ENCODE measurements at places on chromosomes 2 and 18.

DNA sequence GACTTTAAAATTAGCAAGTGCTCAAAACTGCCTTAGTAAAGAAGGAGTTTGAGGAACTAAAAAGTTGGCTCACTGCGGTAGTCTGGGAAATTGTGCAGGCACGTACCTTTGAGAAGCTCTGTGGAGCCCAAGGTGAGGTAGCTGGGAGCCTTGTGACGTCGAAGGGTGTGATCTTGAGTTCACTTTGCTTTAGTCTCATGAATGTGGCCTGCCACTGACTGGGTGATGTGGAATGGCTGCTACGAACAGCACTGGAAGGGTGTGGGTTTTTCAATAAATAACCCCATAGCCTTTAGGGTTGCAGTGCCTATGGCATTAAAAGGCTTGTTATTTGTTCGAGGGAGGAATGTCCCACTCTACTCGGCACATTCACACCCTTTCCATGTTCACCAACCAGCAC, 312.3 kb downstream of the PRKCE start:
- DNase-seq, result no peak

GRCh38 chr2:109320195-109320922, 191.4 kb downstream of the SH3RF3 start:
- no peak for DNase-seq

DNA sequence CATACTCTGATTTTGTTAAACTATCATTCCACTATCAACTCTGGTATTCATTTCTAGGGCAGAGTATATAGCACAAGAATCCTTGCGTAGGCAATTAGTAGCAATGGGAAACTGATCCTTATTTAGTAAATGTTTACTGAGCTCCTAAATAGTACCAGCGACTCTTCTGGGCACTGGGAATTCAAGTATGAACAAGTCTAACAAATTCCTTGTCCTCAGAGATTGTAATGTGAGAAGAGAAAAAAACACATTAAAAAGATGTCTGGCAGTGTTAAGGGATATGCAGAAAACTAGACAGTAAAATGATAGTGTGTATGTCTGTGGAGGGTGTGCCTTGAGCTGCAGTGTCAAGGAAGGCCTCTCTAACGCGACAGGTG, 721 bp downstream of the METTL5 start:
- DNase-seq, result no peak

DNA sequence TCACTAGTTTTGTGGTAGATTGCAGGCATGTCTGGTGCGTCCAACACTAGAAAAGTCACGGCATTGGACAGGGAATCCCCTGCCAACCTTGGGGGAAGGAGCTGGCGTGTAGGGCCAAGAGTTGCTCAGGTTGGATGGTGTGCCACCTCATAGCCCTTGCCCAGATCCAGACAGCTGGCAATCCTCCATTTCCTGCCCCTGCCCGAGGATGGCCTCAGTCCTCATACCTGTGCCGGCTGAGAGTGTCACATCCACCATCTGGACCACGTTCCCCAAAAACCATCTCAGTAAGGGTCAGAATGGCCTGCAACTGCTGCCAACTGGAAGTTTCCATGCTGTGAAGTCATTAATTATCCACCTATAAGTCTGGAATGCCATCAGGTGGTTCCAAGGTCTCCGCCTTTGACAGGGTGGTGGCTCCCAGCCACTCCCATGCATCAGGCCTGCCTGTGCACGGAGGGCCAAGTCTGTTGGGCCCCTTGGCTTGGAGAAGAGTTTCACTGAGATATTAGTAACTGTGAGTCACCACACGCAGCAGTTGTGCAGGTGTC, 55.0 kb downstream of the IMPA2 start:
- no peak for DNase-seq

- no peak for DNase-seq
These were observed 1846.4 kb upstream of the PIK3C3 start for GRCh38 chr18:40108596-40108995.

- DNase-seq, result no peak
These were observed 98.0 kb upstream of the BZW1 start for GRCh38 chr2:200713704-200714064.

GRCh38 chr18:61831071-61831470, 61.7 kb downstream of the RNF152 start:
- DNase-seq, result no peak

DNA sequence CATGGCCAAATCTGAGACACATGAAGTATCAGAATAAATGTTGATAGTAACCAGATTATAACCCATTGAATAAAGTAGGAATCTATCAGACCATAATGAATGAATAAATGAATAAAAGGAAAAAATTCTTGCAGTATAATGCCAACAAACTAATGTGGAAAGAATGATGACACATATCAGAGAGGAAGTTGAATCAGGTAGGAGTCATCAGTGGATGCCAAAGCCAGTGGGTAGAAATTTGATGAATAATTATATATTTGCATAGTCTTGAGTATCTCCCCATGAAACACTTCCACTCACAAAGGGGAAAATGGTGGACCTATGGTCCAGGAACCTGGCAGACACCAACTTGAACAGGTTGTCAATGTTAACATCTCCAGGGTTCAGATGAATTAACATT, 68.6 kb downstream of the GALNT3 start:
- DNase-seq, result no peak

- no peak for DNase-seq
These were observed 281.2 kb upstream of the PARD3B start for GRCh38 chr2:204264085-204264553.

DNA sequence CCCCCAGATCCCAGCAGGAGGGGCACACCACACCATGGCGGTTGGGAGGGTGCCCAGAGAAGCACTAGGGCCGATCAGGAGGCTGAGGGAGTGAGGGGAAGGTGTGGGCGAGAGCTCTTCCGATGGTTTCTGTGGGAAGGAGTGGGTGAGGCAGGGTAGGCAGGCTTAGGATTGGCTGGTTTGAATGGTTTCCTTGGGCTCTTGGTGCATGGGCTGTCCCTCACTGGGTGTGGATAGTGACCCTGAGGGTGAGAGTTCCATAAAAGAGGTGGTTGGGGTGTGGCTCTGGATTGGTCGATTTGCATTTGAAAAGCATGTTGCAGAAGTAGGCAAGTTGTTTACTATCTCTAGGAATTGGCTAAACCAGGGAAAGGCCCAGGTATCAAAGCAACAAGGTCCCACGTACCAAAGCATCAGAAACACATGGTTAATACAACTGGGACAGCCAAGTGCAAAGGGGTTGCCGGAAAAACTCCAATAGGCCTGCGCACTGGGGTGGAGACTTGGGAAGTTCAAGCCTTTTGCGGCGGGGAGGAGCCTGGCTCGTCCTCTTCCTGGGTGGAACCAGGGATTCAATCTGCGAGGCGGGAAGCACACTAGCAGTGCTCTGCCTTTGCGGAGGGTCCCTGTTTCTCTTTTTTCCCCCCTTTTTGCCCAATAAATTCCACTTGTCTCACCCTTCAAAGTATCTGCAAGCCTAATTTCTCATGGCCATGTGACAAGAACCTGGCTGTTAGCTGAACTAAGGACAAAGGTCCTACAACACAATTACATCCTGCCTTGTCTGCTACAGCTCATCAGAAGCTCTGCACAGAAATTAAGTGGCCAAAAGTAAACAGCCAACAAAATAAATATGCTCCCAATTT, 43.2 kb downstream of the IL1R2 start:
- no peak for DNase-seq

GRCh38 chr2:19762142-19762541, 139.6 kb downstream of the TTC32 start:
- DNase-seq, result no peak

DNA sequence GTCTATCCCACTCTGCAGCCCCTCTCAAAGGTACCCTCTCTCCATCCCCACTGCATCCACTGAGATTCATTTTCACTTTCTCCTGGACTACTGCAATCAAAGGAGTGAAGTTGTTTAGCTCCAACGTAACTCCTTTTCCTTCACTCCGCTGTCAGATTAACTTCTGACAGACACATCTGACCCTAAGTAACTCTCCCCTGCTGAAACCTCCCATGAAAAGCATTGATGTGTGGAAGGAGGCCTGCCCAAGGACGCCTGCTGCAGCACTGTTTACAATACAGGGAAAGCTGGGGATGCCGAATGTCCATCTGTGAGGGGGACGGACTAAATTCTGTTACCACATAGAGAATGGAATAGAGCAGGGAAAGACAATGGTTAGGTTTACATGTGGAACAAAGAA, 114.8 kb downstream of the TMEM163 start:
- DNase-seq, result no peak

- no peak for DNase-seq
These were observed 76.2 kb downstream of the KIAA2012 start for GRCh38 chr2:202149155-202149762.

DNA sequence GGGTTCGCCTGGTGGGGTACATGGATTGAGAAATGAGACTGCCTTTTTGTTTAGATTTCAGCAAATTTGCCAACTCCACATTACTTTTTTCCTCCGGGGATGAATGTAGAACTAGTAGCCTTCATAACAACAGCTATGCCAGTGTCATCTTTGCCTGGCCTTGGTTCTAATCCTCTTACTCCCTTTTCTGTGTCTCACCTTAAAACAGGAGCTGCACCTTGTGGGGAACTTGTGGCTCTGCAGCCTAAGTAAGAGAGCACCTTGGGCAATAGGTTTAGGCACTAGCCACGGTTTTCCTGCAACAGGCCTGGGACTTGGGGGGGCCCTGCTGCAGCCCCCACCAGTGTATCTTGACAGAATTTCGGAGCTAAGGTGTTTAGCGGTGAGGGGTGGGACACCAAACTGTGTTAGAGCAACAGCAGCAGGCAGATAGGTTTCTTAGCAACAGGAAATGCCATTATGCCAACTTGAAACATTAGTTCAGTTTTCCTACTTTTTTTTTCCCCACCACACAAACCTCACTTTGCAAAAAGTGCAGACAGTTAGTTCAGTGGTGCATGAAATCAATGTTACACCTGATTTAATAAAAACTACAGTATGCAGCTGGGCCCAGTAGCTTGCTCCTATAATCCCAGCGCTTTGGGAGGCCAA, 173.7 kb downstream of the PRKCE start:
- DNase-seq, result no peak

GRCh38 chr18:41343808-41344207, 611.2 kb upstream of the PIK3C3 start:
- DNase-seq, result no peak

- no peak for DNase-seq
These were observed 6.2 kb downstream of the COPS9 start for GRCh38 chr2:240129731-240130392.

DNA sequence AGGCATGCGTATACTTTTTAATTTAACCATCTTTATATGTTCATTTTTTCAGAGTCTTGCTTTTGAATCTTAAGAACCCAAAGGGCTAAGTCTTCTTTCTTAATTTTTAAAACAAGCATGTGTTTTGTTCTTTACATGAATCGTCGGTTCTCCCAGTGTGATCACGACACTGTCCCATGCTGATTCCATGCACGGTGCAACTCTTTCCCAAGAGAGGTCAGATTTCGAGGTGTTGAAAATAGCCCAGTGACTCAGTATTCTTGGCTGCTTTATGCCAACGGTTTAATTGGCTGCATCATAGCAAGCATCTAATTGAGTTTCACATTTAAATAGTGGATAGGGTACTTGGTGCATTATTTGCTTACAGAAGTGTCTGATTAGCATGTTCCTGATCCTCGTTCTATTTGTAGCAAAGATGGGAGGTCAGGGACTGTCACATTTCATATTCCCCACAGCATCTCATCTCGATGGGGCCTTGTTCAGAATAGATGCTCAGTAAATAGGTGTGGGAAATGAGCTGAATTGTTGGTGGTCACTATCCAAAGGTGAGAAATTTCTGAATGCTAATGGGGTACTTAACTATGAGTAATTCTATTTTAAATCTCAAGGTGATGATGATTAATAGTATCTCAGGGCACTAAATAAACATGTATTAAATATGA, 2.8 kb downstream of the NPAS2 start:
- no peak for DNase-seq

- no peak for DNase-seq
These were observed 92.7 kb upstream of the MGAT5 start for GRCh38 chr2:134161170-134161547.

- DNase-seq, result no peak
These were observed 9.8 kb downstream of the FBXO11 start for GRCh38 chr2:47896450-47896968.

GRCh38 chr2:236768393-236769140, 198.9 kb downstream of the ACKR3 start:
- DNase-seq, result no peak

GRCh38 chr18:30775629-30776028, 266.9 kb downstream of the DSC3 start:
- DNase-seq, result no peak

DNA sequence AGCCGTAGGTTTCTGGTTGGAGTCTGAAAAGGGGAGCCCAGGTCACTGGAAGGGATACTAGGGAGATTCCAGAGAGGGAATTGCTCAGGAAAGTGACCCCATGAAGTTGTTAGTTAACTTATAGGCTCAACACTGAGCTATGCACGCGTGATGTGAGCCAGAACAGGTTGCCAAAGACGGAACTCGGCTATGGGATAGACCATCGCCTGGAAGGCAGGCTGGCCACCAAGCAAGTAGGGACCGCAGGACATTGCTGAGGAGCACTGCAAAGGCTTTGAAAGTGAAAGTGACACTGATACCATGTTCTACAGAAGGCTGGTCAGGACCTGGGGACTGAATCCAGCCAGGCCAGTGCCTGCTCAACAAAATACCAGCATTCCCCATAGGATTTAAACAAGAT, 7.3 kb downstream of the FARP2 start:
- DNase-seq, result no peak

- no peak for DNase-seq
These were observed 46.3 kb upstream of the SLC39A10 start for GRCh38 chr2:195610717-195611116.

GRCh38 chr18:54125429-54125828, 99.0 kb downstream of the MBD2 start:
- no peak for DNase-seq

DNA sequence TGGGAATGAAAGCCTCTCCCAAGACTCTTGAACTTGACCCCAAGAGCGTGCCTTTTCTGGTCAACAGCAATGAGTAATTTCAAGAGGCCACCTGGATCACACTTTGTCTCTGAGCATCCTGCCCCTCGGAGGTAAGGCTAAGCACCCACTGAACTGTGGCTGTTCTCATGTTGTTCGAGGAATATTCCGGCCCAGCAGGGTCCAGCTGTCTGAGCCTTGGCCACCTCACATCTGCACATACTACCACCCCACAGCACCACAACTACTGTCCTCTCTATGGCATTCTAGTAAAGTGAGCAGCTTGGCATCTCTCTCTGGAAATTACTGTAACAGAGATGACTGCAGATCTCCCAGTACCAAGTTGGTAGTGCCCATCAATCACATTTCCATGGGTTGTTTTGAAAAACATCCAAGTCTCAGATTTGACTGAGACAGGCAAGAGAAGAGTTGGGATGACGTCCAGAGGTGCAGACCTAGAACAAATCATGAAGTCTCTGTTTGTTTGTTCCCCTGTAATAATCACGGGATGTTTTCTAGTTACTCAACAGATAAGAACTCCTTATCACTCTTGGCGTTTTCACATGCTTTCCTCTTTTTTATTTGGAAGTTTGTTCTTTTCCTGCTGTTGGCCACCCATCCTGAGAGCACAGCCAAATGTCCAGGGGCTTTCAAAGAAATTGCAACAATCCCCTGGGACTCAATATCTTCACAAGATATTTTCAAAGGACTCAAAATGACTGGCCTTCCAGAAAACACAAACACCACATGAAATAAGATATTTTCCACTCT, 336.0 kb upstream of the TNP1 start:
- DNase-seq, result no peak

All from activated effector memory CD4-positive, alpha-beta T cell treated with Interleukin-2 at 50 U/mL for 16 hours (primary cell).